ENCODE measurements at places on chromosomes 6 and 20.

GRCh38 chr20:63968136-63968927, 1.4 kb downstream of the ZNF512B start:
- no peak for DNase-seq

DNA sequence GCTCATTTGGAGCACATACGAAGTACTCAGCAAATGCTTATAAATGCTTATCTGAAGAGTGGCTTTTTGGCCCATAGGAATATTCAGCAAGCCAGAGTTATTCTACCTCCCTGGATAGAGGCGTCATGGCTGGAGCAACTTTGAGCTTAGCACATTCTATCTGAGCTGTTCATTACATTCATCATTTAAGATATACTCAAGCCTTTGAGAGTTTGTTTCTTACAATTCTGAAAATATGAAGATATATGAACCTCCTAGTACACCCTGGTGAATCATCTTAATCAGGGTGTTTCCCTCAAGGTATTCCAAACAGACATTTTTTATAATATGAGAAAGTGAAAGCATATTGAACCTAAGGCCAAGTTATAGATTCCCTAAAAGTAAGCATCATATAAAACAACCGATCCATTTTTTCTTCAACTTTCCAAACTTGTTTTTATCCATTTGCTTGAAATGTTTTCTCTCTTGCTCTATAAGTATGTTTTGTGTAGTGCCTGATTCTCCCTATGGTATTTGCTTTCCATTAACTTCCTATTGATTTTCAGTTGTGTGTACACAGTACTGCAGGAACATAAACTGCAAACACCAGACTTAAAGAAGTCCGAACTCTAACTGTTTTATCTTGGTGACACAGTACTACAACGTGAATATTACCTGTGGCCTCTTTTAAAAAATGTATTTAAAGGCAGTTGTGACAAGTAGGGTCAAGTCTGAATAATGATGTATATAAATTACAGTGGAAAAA, 139.7 kb upstream of the PTPRK start:
- no peak for DNase-seq

DNA sequence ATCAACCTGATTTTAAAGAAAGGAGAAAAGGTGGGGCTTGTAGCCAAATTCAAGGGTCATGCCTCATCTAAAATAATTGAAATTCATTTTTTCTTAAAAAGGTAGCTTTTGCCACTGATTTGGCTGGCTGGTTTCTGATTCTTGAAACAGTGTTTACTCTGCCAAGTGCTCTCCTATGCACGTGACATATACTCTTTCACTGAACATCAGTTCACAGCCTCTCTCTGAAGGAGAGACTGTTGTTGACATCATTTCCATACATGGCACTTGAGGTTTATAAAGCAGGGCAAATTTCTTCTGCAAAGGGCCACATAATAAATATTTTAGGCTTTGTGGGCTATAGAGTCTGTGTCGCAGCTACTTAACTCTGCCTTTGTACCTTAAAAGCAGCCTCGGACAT, 40.4 kb upstream of the DOK5 start:
- no peak for DNase-seq

- no peak for DNase-seq
Observed at GRCh38 chr6:68657374-68658139, 22.5 kb downstream of the ADGRB3 start.

DNA sequence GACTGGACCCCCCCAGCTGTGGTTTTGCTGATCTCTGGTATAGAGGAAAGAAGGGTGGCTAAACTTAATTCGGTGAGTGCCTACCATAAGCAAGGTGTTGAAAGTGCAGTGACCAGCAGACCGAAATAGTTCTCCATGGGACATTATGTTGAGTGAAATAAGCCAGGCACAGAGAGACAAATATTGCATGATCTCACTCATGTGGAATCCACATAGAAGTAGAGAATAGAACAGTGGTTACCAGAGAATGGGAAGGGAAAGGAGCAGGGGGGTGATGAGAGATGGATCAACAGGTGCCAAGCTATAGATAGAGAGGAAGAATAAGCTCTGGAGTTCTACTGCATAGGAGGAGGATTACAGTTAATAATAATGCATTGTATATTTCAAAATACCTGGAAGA, 9.7 kb upstream of the GCNT2 start:
- DNase-seq: no peak

- no peak for DNase-seq
Observed at GRCh38 chr6:155630085-155630484, 174.4 kb upstream of the NOX3 start.

DNA sequence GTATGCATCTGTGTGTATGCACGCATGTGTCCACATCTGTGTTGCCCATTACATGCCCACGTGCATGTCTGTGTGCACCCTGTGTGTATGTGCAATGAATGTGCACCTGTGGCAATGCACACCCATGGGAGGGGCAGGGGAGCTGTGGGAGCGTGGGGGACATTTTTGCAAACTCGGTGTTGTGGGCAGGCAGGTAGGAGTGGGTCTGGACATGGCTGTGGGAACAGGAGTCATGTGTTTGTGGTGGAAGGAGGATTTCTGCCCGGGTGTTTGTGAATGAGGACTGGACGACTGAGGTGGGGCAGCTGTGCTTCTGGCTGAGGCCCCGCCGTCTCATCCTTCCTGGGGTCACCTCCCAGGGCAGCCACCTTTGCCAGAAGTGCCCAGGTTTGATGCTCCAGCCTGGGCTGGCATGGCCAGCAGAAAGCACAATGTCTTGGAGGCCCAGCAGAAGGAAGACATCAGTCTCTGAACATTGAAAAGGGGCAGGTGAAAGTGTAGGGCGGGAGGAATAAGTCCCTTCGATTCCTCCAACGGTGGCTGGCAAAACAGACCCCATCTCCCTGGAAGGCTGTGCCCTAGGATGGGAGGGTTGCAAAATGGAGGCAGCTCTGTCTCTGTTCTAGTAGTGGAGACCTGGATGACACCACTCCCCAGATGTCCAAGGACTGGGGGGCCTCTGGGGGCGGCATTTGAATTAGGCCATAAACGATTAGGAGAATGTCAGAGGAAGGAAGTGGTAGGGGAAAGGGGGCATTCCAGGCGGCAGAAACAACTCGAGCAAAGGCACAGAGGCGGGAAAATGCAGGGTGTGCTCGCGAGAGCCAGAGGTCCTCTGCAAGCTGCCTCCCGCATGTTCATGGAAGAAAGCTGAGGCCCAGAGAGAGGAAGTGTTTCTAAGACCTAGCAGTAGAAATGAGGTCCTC, 19.1 kb upstream of the ARMC12 start:
- DNase-seq: no peak

- no peak for DNase-seq
Observed at GRCh38 chr6:119544325-119545175, 195.0 kb upstream of the MAN1A1 start.

GRCh38 chr6:137045222-137045789, 541 bp upstream of the IL20RA start:
- DNase-seq: no peak

GRCh38 chr20:5180933-5181332, 54.1 kb downstream of the CDS2 start:
- DNase-seq: no peak

DNA sequence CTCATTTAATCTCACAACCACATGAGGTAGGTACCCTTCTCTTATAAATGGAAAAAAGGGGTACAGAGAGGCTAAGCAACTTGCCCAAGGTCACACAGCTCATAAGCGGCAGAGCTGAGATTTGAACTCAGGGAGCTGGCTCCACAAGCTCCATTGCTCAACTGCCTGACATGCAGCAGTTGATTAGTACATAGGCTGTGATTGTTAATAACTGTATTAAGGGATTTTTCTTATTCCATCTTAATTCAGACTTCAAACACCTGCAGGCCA, 6.6 kb downstream of the CCN5 start:
- DNase-seq: no peak

- no peak for DNase-seq
Observed at GRCh38 chr6:126540161-126540560, 200.2 kb downstream of the CENPW start.

GRCh38 chr6:79780881-79781280, 149.8 kb downstream of the SH3BGRL2 start:
- DNase-seq: no peak

DNA sequence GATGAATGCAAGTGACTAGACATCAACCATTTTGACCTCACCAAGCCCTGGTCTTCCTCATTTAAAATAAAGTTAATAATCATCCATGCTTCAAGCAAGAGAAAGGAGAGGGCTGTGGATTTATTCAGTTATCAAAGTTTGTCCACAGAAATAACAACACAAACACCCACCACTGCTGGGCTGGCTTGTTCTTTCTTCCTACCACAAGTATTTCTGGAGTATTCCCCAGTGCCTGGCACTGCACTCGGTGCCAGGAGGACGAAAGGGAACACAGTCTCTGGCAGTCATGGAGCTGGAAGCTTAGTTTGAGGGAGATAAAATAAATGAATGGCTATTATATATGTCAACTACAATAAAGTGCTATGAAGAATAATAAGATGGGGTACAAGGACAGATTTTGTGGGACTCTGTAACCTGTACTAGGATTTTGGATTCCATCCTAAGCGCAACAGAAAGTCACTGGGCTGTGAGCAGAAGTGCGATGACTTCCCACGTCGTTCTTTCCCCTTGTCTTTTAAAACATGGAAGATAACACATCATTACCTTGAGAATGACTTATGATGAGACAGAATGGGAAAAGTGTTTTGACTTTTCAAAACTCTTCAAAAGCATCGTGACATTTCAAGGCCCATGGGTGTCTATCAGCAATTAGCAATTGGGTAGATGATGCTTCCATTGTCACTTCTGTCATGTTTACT, 74.5 kb upstream of the TRAF3IP2 start:
- no peak for DNase-seq

DNA sequence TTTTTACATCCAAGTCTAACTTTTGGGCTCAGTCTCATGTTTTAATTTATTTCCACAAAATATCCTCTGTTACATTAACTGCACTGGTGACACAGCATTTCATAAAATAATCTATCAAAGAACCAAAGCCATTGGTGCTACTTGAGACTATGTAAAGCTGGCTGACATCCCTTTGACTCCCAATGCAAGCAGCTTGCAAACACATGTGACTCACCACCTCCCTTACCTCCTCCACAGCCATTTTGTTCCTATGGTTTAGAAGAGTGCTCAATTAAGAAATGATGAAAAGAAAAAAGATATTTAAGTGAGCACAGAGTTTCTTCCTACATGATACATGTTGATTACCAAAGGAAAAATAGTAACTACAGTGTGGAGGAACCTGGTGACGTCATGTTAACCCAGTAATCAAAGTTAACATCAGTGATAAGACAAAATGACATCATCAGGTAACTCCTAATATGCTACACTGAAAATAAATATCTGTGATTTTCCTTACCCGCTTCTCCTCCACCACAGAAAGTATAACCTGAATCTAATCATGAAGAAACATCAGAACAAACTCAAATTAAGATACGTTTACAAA, 53.3 kb upstream of the LGSN start:
- no peak for DNase-seq

GRCh38 chr20:19750101-19750606, 7.9 kb upstream of the RIN2 start:
- no peak for DNase-seq

- DNase-seq: peak; percentile 90
Observed at GRCh38 chr6:164216368-164216767, 801.9 kb downstream of the QKI start.

- DNase-seq: no peak
Observed at GRCh38 chr6:54747955-54748354, 98.6 kb upstream of the FAM83B start.

DNA sequence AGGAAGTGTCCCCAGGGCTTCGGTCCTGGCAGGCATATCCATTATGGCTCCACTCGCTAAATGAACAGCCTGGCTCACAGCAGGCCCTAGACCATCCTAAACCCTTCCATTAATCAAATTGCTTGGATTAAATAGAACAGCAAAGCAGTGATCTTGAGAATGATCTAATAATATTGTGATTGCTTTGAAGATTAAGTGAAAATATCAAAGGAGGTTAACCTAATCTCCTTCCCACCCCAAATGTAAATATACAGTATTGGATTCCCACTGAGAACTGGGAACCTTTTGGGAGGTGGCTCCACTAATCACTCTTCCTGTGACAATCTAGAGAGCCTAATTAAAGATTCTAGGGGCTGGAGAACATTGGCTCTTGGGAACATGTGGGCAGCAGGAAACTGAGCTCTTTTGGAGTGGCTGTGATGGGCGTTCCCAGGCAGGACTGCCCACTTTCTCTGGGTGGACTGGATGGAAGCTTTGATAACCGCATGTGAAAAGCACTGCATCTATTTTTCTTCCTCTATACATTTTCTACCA, 68.3 kb upstream of the FRMD1 start:
- no peak for DNase-seq

GRCh38 chr20:45835329-45835765, 1.7 kb downstream of the SNX21 start:
- DNase-seq: no peak

Data from NCI-H1105 (cell line).